Activated CD8-positive, alpha-beta T cell treated with anti-CD3 and anti-CD28 coated beads, Interleukin-2, amount 10 ng/mL, durations not matched to agents 7 days and 5 days (primary cell): ENCODE measurements at places on chromosomes 5 and 9. TPM values are rescaled to one million over a fixed set of nuclear protein-coding genes. Genes with fewer than 3 reads are reported as not detected.

CNTLN gene
- 1.2 TPM for total RNA-seq

SPACA9 gene
- total RNA-seq = 6.0 TPM

GRCh38 chr9:97769208-97769607 lies 72.1 kb upstream of the XPA start:
- peaks cover 23% of the 10 kb centered on the region for H3K27me3 ChIP-seq
- no peak overlapping the region for H3K4me3 ChIP-seq
- H3K4me1 ChIP-seq = no peaks in the 10 kb centered on the region
- no peak for DNase-seq
- H3K27ac ChIP-seq = no peak overlapping the region
- H3K36me3 ChIP-seq = no peaks in the 10 kb centered on the region

DNA sequence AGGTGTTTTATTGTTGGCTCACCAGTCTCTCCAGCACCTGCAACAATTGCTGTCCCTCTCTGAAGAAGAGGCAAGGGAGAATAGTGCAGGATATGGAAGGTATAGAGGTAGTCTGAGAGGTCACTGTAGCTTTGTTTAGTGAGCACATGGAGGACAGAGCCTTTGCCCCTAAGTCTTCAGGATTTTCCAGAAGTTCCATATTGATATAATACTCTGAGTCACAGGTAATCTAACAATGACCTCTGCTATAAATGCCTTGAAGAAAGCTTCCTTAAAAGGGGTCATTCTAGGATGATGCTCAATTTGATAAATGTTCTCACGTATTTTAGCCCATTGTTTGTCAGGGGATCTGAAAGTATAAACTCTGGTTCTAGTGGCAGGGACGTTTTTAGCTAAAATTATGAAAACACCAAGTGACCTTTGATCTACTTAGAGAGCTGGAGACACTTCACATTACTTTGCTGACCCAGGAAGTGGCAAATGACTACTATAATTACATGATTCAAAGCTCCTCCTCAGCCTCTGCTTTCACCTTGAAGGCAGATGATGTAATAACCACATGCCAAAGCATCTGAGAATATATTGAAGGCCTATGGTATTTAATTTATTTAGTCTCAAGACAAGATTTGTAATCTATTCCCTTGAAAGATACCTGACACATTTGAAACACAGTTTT lies 366.9 kb upstream of the NUDT12 start:
- H3K36me3 ChIP-seq = no peaks in the 10 kb centered on the region
- H3K4me3 ChIP-seq = no peak overlapping the region
- DNase-seq = no peak
- no peak overlapping the region for H3K27ac ChIP-seq
- no peaks in the 10 kb centered on the region for H3K4me1 ChIP-seq

DNA sequence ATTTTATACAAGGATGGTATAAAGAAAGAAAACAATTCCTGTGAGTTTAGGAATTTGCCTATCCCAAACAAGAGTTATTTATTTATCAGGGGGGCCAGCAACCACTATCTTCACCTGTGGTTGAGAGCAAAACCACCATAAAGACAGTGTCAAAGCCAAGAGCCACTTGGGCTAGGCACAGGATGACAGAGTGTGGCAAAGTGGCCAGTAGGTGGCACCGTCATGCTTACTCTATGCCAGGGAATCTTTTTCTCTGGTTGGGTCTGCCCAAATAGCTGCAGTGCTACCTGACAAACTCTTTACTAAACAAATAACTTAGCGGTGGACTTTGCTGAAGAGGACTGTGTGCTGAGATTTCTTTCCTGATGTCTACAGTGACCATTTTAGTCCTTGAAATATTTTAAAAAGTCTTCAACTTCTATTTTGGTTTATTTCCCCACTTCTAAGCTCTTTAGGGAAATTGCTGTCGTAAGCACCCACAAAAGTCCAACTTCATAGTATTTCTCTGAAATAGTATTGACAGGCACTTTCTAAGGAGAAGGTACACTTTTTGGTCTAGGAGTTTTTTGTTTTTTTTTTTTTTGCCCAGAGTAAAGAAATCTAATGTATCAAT lies 285.0 kb downstream of the RFX3 start:
- peaks cover 9% of the 10 kb centered on the region for H3K4me1 ChIP-seq
- H3K27ac ChIP-seq = no peak overlapping the region
- no peak overlapping the region for H3K4me3 ChIP-seq
- H3K36me3 ChIP-seq = no peaks in the 10 kb centered on the region

- H3K36me3 ChIP-seq = no peaks in the 10 kb centered on the region
Measured at GRCh38 chr9:88789785-88790184, 201.5 kb upstream of the S1PR3 start.

- no peak overlapping the region for H3K27ac ChIP-seq
- no peak for DNase-seq
- H3K27me3 ChIP-seq = no peaks in the 10 kb centered on the region
- H3K4me3 ChIP-seq = no peak overlapping the region
- H3K4me1 ChIP-seq = no peaks in the 10 kb centered on the region
Measured at GRCh38 chr5:92907938-92908606, 672.9 kb downstream of the NR2F1-AS1 start.

- peak overlapping the region; percentile 48 for H3K4me3 ChIP-seq
- peaks cover 21% of the 10 kb centered on the region for H3K36me3 ChIP-seq
- H3K27ac ChIP-seq = peak overlapping the region; percentile 88
- DNase-seq = peak; percentile 96
- H3K4me1 ChIP-seq = peaks cover 82% of the 10 kb centered on the region
Measured at GRCh38 chr5:67206929-67207328, 10.3 kb upstream of the CD180 start.

- H3K27ac ChIP-seq = no peak overlapping the region
- H3K4me3 ChIP-seq = no peak overlapping the region
- no peak for DNase-seq
- peaks cover 15% of the 10 kb centered on the region for H3K4me1 ChIP-seq
Measured at GRCh38 chr5:172954751-172955159, 4.5 kb upstream of the RPL26L1 start.

DNA sequence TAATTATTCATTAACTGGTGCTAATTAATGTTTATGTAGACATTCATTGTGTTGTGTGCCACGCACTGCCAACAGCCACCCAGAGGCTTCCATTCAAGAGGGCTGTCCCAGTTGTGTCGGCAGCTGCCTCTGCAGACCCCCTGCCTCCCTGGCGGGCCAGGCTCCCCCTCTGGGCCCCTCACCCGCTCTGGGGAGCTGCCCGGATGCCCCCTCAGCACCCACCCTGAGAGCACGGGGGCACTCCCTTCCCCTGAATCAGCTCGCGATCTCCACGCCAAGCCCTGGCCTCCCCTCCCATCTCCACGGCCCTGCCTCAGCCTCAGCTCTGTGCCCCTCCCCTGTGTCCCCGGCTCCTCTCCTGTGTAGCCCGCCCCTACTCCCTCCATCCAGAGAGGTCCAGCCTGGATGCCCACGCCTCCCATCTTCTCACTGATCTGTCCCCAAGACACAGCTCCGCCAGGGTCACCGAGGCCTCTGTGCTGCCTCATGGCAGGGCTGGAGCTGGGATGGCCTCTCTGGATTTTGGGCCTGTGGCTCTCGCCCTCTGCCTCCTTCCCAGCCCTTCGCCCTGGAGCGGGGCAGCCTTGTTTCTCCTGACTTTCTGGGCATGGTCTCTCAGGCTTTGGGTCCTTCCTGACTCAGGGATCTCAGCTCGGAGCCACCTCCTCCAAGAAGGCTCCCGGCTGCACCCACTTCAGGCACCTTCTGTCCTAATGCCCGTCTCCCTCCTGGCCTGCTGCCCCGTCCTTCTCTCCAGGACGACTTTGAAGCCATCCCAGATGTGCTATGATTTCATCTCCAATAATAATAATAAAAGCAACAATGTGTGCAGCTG lies 16.0 kb upstream of the SLC9A3 start:
- H3K27ac ChIP-seq = no peak overlapping the region
- H3K4me3 ChIP-seq = no peak overlapping the region
- H3K36me3 ChIP-seq = no peaks in the 10 kb centered on the region
